ENCODE measurements at places on chromosomes 12 and 14.

- no peak for DNase-seq
Measured at GRCh38 chr12:89370850-89371249, 18.5 kb upstream of the DUSP6 start.

GRCh38 chr14:50186107-50186506 is 45.3 kb downstream of the SOS2 start:
- no peak for DNase-seq

DNA sequence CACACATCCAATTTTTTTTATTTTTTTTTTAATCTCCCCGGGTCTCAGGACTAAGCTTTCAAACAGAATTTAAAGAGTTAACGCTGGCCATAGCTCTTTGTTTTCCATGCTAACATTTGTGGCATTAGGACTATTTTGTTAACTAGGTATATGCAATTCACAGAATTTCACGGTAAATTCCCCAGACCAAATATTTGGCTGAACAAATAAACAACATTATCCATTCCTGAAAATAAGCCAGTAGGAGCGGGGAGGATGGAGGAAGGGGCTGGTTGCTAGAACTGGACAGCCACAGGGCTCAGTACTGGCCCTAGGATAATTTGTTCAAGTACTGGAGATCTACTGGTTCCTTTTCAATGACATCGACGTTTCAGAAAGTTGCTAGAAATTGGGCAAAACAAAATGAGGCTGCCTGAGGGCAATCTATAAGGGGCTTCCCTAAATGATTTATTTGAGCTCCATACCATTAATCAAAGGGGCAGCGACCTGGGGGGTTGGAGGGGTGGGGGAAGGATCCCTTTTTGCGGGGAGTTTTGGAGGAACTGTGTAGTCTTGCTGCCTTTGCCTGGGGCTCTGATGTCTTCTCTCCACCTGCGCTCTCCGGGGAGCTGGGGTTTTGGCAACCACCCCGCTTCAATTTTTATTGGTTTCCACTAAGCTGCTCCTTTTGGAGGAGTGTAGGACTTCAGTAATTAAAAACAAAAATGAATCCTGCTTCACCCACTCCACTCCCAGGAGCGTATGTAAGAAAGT is 9.0 kb downstream of the BMP4 start:
- DNase-seq = no peak

- DNase-seq = no peak
Measured at GRCh38 chr12:31300341-31300740, 25.6 kb downstream of the SINHCAF start.

GRCh38 chr14:69002069-69002468 is 23.0 kb upstream of the ACTN1 start:
- no peak for DNase-seq

Measured in pulmonary artery endothelial cell (primary cell).